Stimulated activated CD4-positive, alpha-beta T cell treated with anti-CD3 and anti-CD28 coated beads, Interleukin-15, amount 100 ng/mL, for 24 hours (primary cell): ENCODE measurements at places on chromosomes 6 and 20.

DNA sequence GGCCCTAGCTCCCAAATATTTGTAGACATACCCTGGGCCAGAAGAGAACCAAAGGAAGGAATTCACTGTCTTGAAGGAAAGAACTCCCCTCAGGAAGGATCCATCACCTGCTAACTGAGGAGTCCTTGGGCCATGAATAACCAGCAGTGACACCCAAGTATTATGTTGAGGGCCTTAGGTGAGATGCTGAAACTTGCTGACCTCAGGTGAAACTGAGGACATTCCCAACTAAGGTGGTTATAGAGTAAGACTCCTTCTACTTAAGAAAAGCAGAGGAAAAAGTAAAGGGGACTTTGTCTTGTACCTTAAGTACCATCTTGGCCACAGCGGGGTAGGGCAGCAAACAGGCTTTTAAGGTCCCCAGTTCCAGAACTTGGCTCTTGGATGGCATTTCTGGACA is 491.7 kb downstream of the C6orf118 start:
- no peak for DNase-seq

- DNase-seq = no peak
Observed at GRCh38 chr6:3776881-3777507, 25.5 kb upstream of the PXDC1 start.

- no peak for DNase-seq
Observed at GRCh38 chr20:61754976-61755778, 310.5 kb downstream of the TAF4 start.

DNA sequence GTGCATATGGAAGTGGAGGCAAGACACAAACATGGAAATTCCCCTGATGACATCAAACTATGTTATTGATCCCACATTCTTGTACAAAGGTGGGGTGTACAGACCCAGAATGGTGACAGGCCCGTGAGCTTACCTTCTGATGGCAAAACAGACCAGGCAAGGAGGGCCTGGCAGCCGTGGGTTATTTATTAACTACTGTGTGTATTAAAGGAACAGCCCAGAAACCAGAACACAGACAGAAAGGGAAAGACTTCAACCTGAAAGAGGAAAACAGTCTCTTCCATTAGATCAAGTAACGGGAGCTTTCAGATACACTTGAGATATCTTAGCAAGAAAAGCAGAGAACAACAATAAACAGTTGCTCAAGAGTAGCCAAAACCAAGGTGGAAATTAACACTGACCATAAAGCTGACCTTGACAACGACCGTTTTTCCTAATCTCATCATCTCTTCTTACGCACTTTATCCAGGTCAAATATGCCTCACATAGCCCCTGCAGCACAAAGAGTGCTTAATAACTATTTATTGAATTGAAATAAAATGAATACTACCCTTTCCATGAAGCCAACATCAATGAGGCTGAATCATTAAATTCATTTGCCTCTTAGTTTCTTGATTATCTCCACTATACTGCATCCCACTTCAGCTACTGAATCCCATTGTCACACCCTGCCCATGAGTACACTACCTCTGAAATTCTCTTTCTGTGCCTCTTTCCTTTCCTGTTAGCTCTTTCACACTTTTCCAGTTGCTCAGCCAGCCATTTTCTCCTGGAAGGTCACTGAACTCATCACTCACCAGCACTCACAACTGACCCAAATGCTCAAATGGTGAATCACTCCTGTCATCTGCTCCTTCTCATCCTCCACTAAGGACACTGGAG is 67.4 kb downstream of the MOXD1 start:
- DNase-seq = no peak

- no peak for DNase-seq
Observed at GRCh38 chr6:143961886-143962878, 45.9 kb downstream of the PLAGL1 start.

- DNase-seq = no peak
Observed at GRCh38 chr6:69164564-69165229, 529.6 kb downstream of the ADGRB3 start.

- DNase-seq = no peak
Observed at GRCh38 chr6:158064725-158065251, 83.1 kb downstream of the SYNJ2 start.

DNA sequence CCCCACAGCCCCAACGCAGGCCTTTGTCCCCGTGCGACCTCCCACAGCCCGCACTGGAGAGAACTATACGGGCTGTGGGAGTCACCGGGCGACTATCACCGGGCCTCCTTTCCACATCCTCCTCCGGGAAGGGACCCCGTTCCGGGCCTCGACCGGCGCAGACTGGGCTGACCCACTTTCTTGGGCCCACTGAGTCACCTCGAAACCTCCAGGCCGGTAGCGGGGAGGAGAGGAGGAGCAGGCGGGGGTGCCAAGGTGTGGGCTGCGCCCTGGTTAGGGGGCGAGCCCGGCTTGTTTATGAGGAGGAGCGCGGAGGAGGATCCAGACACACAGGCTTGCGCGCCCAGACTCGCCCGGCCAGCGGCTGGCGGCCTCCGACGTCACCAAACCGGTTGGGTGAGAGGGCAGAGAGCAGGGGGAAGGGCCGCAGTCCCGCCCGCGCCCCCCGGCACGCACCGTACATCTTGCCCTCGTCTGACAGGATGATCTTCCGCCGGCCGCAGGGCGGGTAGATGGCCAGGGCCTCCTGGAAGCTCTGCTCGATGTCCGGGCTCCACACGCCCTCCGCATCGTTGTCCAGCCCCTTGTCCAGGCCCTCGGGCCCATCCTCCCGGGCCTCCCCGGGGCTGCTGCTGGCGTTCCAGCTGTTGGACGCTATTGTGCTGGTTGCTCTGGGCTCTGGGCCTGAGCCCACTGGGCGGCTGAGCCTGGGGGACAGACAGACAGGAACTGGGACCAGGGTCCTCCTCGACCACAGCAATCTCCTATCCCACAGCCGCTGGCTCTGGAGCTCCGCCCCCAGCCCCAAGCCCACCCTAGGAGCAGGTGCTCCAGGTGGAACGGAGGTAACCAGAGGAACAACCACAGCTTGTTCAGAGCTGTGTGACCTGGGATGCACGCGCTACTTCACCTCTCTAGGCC is 10.6 kb downstream of the TEAD3 start:
- DNase-seq = no peak

DNA sequence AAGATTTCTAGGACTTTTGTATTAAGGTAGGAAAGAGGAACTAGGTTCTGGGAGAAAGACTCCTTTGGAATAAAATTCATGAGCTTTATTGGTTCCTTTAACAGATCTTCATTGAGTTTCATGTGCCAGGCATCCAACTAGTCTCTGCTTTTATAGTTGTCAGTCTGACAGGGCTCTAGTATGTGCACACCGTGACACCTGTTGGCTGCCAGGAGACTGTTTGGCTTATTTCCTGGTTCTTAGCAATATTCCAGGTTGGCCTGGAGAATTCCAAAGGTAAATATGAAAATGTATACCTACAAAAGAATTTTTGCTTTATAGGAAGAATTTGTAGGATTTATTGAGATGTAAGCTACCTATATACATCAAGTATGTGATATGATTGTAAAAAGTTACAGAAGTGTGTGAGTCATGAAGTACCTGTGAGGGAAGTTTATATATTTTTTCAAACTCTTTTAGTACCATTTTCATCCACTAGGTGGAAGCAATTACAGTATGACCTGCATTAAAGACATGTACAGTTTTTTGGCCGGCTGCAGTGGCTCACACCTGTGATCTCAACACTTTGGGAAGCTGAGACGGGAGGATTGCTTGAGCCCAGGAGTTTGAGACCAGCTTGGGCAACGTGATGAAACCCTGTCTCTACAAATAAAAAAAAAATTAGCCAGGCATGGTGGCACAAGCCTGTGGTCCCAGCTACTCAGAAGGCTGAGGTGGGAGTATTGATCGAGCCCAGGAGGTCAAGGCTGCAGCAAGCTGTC is 35.2 kb downstream of the NDUFAF5 start:
- peak; percentile 19 for DNase-seq

GRCh38 chr6:145309842-145310535 is 425.3 kb downstream of the EPM2A start:
- DNase-seq = no peak

- no peak for DNase-seq
Observed at GRCh38 chr20:35886537-35886936, 67.8 kb downstream of the SCAND1 start.

DNA sequence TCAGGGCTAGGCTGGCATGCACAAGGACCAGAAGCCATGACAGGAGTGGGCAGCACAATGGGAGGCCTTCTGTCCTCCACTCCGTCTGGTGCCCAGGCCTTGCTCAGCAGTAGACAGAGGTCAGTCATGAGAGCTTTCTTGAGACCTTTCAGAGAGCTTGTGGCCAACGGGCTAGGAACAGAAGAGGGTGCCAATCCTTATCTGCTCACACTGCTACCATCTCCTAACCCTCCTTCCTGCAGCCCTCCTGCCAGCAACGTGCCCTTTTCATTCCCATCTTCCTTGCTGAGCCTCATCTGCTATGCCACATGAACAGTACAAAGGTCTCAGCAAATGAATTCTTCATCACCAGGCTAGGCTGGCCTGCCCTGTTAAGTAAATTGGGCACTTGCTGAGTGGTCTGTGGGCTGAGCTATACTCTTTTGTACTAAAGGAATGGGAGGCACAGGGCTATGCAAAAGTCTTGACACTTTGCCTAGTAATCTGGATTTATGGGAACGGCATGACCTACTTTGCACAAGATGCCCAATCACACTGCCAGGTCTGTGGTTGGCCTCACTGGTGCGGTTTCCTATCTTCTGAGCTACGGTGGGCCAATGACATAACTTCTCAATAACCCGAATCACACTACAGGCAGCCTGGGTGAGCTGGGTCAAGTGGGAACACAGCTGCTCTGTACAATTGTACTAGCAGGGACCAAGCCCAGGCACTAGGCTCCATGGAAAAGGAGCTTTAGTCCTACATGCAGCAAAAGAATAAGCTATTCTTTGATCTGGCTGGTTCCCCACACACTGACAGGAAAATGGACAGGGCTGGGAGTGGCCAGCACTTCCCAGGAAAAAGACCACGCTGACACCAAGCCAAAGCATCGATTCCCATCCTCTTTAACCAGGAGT is 47.8 kb downstream of the ELOVL5 start:
- no peak for DNase-seq

GRCh38 chr6:88985901-88986300 is 22.5 kb upstream of the RNGTT start:
- DNase-seq = no peak

DNA sequence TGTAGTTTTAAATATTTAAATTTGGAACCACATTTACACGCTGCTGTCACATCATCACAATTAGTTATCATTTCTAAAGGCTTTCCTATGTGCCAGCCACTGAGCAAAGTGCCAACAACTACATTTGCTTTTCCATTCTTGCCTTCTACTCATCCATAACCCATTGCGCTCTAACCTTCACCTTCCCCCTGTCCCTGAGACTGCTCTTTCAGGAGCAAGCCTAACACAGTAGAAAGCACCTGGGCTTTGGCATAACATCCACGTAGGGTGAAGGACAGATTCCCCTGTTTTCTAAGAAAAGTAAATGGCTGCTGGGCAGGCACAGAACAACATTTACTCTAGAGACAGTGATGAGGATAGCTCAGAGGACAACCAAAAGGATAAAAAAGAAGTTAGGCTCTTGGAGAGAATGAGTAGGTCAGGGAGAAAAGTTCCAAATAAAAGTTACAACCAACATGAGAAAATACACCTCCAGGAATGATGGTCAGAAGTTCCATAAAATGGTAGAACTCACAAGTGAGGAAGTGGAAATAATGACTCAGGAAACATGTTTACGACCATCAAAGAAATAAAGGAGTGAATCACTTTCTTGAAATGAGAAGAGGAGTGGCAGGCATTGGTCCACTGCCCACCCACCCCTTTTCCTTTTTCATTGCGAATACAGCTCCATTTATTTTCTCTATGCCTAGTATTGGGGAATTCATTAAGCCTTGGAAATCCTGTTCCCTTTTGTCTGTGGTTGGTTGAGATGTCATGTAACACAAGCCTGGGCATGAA is 77.2 kb downstream of the PFDN4 start:
- peak; percentile 51 for DNase-seq

DNA sequence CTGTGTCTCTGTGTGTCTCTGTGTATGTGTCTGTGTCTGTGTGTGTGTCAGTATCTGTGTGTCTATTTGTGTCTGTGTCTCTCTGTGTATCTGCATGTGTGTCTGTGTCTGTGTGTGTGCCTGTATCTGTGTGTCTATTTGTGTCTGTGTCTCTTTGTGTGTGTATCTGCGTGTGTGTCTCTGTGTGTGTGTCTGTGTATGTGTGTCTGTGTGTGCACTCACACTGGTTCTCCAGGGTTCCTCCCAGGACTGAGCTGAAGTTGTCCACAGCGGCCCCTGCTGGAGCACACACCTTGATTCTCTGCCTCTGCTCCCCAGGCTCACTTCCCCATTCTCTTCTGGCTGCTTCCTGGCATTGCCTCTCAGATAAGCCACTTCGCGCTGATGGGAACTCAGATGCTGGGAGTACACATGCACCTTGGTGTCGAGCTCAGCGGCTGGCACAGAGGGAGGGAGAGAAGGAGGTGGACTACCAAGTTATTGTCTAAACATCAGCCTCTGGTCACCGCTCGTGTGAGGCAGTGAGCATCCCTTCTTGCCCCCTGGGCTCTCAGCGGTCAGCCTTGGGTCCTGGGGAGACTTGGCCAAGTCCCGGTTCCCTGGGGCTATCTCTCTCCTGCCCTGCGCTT is 104.9 kb upstream of the NXT1 start:
- DNase-seq = peak; percentile 37

GRCh38 chr20:2814587-2815051 is at the start of gene C20orf141:
C20orf141 (plus strand) TSS chr20:2814987; CDS start chr20:2815185, 198 bp downstream.
- no peak for DNase-seq

GRCh38 chr6:132505158-132505557 is 7.8 kb downstream of the STX7 start:
- DNase-seq = no peak
